ENCODE measurements at places on chromosomes 2 and 18.
A peak's percentile ranks its signal among the peaks of the same experiment; 100 is the strongest.

DNA sequence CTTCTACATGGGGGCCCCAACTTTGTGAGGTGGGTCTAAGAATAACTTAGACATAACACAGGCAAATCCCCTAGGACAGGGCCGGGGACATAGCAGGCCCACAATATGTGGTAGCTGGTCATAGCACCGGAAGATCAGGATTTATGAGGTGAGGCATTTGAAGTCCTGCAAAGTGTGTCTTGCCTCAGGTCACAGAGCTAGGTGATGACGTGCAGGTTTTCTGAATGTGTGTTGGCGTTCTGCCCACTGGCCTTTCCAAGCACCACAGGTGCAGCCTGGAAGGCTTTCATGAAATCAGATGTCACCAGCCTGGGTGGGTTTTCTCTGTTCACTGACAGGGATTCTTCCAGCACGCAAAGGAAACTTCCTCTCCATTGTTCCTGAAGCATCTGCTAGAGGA is 119.1 kb downstream of the LRATD1 start:
- DNase-seq = no peak

DNA sequence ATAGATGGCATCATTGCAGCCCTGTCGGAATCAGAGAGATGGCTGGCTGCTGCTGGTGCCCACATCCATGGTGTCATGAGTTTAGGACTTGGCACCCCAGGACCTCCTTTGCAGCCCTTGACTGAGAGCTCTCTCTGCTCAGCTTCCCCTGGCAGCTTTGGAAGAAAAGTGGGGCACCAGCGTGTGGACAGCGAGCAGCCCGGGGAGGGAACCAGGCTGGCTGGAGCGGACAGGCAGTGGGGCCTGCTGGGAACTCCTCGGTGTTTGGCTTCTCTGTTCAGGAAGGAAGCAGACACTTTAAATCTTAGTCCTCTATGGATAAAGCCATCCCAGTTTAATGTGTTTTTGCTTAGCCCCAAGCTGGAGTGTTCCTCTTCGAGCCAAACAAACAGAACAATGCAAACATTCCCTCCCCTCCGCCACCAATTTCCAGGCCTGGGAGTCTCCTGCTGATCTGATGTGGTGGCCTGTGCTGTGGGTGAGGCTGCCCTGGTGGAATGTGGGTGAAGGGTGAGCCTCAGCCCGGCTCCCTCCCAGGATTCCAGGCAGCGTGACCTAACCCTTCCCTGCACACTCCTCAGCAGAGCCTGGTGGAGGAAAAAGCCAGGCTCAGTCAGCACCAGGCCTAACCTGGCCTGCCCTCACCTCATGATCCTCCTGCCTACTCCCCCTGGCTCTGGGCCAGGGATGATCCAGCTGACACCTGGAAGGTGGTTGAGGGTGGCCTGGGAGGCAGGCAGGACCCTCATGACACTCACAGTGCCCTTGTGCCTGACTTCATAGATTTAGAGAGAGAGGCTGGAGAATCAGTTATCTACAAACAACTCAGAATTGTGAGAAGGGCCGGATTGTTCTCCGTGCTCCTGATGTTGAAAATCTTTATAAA is 21.6 kb upstream of the ITGB6 start:
- DNase-seq = no peak

DNA sequence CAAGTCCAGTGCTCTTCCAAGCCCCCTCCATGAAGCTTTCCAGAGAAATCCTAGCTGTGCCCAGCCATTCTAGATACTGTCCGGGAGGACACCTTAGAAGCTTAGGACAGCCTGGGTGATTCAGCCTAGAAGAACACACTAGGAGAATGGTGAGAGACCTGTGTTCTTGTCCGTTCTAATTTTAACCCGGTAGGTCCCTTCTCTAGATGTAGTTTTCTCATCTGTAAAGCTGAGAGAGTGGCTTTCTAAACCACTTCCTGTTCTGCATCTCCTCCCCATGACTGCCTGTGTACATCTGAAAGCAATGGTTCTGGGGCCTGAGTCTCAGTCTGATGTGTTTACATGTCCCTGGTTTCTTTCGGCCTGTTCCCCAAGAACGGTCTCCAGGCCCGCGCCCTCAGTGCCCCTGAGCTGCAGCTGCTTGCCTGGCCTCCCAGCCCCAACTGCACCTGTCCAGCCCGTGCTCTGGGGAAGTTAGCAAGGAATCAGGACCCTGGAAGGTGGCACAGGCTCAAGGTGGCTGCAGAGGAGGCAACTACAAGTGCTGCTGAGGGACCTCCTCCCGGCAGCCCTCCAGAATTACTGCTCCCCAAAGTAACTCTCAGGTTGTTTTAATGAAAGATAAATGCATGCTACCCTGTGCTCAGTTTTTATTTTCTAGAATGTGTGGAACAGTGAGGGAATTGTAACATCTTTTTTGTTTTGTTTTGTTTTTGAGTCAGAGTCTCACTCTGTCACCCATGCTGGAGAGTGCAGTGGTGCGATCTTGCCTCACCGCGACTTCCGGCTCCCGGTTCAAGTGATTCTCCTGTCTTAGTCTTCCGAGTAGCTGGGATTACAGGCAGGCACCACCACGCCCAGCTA is 105.9 kb downstream of the LBH start:
- DNase-seq = no peak

GRCh38 chr2:228103379-228103778 is 78.1 kb downstream of the SPHKAP start:
- DNase-seq = no peak

- no peak for DNase-seq
Measured at GRCh38 chr2:96534701-96535181, 1.8 kb upstream of the ARID5A start.

GRCh38 chr18:51821610-51822009 is 518.4 kb upstream of the DCC start:
- DNase-seq = no peak

DNA sequence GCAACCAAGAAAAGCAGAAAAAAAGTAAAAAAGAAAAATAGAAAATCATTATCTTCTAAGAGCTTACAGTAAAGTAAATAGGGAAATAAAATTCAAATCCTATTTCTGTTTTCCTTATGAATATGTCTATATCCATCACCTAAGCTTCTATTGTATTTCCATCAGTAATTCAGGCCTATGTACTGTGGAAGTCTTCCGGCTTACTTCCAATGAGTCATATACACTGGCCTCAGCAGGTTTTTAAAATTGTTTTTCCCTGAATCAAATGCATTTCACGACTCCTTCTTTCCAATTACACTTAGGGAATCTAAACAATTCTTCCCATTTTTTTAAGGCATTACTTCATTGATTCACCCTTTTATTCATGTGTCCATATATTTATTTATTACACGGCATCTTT is 164.7 kb downstream of the CCDC102B start:
- DNase-seq = no peak

DNA sequence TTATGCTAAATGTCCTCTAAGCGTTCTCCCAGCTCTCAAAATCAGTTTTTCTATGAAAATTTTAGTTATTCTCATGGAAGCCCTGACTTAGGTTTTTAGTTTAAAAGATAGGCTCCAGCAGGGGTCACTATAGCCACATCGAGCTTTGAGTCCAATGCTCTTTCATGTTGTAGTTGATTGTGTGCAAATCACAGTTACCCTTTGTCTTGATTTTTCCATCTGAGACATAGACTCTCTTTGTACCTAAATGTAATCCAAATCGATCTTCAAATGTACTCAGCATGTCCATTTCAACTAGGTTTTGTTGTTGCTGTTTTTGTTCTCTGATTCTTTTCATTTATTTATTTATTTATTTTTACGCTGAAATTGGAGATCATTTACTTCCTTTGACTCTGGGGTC is 26.4 kb upstream of the MSTN start:
- DNase-seq = no peak

DNA sequence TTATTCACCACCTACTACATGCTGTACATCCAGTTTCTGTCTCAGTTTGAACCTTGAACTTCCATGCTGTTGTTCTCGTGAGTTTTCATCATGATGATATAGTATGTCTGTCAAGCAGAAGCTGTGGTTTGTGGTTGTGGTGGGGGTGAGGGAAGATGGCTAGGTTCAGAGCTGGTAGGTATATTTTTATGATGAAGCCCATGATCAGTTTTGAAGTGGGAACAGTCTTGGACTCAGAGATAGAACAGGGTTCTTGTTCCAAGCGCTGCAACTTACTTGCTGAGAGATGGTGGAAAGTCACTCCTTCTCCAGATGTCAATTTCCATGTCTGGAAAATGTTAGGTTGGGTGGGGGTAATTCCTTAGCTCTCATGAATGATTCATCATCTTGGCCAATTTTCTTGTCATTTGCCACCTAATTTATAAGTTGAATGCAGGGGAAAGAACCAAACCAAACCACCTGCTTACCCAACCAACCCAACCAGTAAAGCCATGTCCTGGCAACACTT is 21.6 kb downstream of the PMAIP1 start:
- DNase-seq = no peak

DNA sequence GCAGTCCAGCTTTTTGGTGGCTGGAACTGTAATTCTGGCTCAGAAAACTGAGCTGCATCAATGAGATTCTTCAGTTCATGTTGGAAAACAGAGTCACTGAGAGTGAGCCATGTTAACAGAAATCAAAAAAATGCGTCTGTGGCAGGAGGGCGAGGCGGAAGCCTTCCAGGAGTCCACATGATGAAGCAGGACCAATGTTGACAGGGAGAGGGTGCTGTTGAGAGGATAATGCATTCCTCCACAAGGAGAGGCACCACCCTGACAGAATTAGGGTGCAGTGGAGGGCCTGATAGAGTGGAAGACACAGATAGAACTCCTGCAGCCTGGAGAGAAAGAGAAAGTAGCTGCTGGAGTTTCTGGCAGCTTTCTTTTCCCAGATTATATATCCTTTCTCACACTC is 111.5 kb downstream of the MGAT5 start:
- DNase-seq = no peak

- DNase-seq = peak; percentile 36
Measured at GRCh38 chr2:202780514-202781021, 91.0 kb downstream of the ICA1L start.

GRCh38 chr18:12313530-12314245 is 5.6 kb downstream of the TUBB6 start:
- DNase-seq = no peak

DNA sequence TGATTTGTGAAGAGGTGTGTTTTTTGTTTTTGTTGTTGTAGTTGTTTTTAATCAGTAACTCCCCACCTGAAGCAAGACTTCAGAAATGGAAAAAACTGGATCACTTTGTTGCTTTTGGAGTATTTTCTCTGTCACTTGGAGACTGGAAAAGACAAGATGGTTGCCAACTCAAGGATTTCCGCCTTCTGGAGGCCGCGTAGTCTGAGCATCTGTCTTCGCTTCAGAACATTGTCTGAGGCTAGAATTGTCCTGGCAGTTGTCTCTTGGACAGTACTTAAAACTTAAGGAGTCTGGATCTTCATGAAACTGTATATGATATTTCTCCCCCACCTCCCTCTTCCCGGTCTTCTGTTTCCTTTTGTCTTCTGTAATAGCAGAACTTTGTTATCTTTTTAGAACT is 67.7 kb downstream of the ARHGAP28 start:
- no peak for DNase-seq

DNA sequence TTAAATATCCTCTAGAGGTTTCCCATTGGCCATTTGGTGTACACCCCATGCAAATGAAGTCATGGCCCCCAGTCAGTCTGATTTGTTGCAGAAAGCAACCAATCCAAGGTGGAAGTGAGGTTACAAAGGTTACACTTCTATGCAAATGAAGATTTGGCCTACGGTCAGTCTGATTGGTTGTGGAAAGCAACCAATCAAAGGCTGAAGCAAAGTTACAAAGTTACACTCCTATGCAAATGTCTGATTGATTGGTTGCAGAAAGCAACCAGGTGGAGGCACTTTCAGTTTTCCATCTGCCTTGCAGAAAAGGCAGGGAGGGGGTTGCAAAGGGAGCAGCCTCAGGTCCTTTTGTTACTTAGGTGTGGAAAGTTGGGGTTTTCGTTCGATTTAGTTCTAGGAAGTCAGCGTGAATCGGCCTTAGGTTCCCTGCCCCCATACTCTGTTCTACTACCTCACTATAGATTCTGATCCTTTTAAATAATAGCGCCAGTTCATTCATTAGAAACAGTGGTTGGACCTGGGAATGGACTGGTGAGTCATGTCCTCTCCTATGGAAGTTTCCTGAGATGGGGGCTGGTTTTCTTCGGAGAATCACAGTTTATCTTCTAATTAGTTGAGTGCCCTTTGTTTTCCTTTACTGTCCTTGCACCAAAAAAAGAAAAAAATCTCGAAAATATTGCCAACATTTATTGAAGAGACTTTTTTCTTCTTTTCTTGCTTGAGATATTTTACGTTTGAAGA is 279.5 kb downstream of the AGAP1 start:
- no peak for DNase-seq

DNA sequence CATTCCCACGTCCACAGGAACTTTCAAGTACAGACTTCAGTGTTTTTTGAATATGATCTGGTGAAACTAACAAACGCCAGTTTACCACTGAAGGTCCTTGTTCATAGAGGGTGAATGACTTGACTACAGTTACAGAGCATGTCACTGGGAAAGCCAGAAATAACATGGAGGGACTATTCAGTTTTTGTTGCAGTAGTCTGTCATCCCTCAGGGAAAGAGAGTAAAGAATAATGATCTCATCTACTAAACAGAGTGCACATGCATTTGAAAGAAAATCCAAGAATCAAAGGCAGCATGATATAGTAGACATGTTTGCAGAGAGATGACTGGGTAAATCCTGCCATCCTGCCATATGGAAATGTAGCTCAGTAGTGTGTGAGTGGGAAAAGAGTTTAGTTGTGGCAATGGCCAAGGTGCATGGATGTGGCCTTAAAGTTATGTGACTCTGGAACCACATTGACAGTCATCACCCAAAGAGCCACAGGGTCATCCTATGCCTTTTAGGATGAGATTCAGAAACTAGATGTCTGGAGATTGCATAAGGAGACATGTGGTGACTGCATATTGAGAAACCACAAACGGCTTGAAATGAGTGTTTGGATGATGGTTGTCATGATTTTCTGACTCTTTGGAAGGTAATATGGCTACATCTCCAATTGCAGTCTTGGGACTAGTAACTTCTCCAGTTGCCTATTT is 125.3 kb upstream of the ZEB2 start:
- no peak for DNase-seq

DNA sequence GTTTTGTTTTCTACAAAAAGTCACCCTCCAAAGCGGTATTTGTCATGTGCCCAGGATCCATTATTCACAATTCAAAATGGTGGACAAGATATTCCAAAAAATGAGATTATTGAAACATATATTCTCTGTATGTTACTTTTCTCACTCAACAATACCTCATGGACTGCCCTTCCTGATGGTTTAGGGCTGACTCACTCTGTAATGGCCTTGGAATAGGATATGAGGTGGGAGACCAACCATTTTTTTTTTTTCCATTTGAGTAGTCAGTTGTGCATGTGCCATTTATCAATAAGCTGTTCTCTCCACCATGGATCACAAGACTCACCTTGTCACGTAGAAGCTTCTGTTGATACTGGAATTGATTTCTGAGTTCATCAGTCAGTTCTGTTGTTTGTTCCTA is 64.5 kb downstream of the LYPD6 start:
- no peak for DNase-seq

GRCh38 chr2:39432701-39433100 is 4.4 kb downstream of the MAP4K3 start:
- no peak for DNase-seq

DNA sequence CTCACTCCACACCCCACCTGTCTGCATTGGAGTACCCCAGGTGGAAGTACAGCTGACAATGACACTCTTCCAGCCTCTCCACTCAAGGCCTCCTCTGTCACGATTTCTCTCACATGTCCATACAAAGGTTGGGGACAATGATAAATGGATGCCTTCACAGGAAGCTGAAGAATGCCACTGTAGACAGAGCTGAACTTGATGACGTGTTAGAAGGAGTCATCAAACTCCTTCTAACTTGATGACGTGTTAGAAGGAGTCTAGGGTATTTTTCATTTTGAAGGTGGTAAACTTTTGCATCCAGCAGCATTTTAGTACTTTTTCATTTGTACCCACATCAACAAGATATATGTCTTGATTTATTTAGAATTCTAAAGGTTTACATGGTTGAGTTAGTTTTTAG is 163.5 kb upstream of the DNMT3A start:
- DNase-seq = no peak
